ENCODE measurements at places on chromosomes 7 and 10.

DNA sequence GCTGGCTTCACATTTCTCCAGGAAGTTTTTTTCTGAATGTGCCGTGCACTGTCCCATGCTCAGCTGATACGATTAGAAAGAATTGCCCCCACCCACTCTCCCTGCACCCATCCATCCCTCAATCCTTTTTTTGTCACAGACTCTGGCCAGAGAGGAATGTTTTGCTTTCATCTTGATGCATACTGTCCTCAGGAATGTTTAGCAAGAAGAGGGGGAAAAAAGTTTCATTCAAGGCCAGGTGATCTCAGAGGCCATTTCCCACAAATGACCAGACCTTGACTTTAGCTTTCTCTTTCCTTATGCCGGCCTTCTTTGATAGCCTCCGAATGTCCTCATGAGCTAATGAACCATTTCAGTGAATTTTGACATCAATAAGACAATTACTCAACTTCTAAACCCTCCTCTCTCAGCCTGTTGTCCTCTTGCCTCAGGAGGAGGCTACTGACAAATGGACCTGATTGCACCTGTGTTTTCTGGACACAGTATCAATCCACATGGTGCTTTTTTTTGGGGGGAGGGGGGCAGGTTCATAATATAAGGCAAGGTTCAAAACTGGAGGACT lies 105.0 kb upstream of the KLF6 start:
- no peak for DNase-seq

GRCh38 chr7:40587419-40587818 lies 452.6 kb downstream of the SUGCT start:
- DNase-seq: no peak

- DNase-seq: no peak
Measured at GRCh38 chr10:78382772-78383171, 349.1 kb downstream of the RPS24 start.

GRCh38 chr10:24385776-24386175 lies 176.8 kb downstream of the KIAA1217 start:
- DNase-seq: no peak

GRCh38 chr10:7026818-7027217 lies 384.0 kb downstream of the SFMBT2 start:
- no peak for DNase-seq

- DNase-seq: no peak
Measured at GRCh38 chr10:43674553-43675210, 26.0 kb upstream of the ZNF32 start.

- DNase-seq: no peak
Measured at GRCh38 chr7:22814261-22815208, 8.1 kb downstream of the TOMM7 start.

DNA sequence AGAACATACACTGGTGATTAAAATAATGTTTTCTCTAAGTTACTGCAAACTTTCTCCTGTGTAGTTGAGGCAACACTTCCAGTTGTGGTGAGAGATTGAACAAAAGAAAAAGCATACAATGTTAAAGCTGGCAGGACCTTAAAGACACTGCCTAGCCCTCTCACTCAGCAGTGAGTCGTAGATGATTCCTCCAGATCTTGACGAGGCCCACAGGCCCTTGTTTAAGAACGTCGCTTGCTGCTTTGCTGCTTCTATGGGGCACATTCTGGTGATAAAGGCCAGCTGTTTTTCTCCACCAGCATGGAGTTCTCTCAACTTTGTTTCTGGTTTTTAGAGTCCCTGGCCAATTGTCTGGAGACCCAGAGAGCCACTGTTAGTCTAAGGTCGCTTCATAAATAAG lies 2.8 kb upstream of the DENND11 start:
- no peak for DNase-seq

DNA sequence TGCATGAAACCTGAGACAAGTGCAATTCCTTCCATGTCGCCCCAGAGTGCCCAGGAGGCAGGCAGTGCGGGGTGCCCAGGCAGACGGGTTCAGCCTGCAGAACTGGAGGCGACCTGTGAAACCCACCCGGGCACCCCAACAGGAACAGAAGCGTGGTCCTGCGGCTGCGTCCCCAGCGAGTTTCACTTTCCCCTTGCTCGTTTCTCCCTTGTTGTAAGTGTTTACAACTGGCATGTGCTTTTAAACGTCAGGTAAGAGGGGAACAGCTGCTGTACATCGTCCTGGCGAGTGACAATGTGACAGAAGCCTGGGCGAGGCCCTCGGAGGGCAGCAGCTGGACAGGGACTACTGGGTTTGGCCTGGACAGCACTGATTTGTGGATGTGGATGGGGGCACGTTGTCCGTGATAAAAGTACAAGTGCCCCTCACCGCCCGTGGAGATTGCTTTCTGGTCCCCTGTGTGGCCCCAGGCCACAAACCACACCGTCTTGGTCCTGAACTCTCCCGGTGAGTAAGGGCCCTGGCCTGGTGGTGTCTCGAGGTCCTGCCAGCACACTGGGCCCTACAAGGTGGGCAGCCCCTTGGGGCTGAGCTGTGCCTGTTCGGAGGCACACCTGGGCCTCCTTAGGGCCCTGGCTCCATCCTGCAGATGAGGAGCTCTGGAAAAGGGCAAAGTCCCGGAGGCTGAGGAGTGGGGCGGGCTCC lies 4.0 kb downstream of the VENTX start:
- no peak for DNase-seq

DNA sequence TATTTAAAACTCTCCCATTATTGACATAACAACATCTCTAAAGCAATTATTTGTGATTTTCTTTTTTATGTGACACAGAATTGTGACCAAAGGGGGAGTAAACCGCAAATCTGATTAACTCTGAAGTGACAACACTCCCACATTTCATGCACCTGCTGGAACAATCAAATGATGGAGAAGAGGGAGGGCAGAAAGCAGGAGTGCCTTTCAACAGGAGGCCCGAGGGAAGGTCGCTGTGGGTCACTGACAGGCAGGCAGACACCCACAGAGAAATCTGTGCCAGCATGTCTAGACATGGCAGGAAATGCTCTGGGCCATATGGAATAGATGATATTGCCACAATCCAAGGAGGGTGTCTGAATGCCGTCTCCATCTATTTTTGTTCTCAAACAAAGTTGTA lies 247.3 kb downstream of the DOCK4 start:
- no peak for DNase-seq

DNA sequence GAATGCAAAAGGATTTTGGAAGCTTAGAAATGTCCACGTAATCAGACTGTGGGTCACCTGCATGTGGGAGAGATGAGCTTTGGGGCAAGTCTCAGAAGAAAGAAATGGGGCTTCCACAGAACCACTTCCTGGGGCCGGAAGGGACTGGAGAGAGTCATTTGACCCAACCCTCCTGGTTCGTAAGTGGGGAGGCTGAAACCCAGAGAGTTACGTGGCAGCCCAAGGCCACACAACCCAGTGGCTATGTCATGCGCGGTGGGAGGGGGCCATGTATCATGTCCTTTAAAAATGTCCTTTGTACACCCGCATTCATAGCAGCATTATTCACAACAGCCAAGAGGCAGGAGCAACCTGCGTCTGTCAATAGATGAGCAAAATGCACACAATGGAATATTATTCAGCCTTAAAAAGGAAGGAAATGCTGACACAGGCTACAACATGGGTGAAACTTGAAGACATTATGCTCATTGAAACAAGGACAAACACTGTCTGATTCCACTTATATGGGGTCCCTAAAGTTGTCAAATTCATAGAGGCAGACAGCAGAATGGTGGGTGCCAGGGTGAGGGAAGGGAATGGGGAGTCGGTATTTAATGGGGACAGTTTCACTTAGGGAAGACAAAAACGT lies 15.1 kb downstream of the CAMK2B start:
- DNase-seq: no peak
